ENCODE measurements at places on chromosomes 3 and 15. TPM values are rescaled to one million over a fixed set of nuclear protein-coding genes. Genes with fewer than 3 reads are reported as not detected.

GRCh38 chr3:64163019-64163754 lies 62.1 kb downstream of the PRICKLE2 start:
- DNase-seq = no peak

DNA sequence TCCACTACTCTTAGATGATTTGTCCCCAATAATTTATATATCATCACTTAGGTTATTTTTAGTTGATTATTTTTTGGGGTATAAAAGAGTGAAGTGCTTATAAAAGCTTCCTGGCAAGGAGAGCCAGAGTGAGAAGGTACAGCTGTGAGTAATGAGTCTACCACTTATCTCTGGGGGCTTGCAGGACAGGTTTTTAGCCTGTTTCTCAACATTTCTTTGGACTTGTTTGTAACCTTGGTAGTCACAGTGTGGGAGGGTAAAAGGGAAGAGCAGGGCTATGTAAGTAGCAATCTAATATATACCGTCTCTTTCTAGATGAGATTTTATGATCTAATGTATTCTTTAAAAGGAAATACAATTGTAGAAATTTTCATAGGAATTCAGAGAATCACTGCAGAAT lies 321.3 kb upstream of the GOLIM4 start:
- no peak for DNase-seq

Gene TEX55
- not detected for total RNA-seq

GRCh38 chr15:29925227-29926082 lies 103.2 kb upstream of the TJP1 start:
- peak; percentile 80 for DNase-seq

- DNase-seq = no peak
Observed at GRCh38 chr15:92166751-92167405, 226.8 kb upstream of the ST8SIA2 start.

DNA sequence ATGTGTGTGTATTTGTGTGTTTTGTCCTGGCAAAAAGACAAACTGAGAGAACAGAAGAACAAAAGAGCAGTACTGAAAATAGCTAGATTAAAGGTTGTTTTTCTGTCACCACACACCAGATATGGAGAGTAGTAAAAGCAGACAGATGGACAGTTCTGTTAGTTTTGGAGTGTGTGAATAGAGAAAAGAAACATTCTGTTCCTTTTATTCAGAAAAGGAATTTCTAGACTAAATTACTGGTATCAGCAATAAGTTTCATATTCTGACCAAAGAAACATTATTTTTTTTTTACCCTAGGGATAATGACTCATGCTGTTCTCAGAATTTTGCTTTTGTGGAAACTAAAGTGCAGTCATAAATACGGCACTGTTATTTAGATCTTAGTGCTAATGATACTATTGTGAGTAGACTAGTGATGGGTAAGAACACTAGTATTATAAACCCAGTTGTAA lies 32.9 kb downstream of the PIK3CA start:
- no peak for DNase-seq

Gene DPH6
- total RNA-seq = 15.4 TPM

Gene CCDC80
- total RNA-seq = not detected

Gene NR2E3
- total RNA-seq = not detected

GRCh38 chr15:22778796-22779195 lies 7.6 kb upstream of the NIPA1 start:
- DNase-seq = no peak

- DNase-seq = no peak
Observed at GRCh38 chr3:2984831-2985220, 125.3 kb downstream of the IL5RA start.

DNA sequence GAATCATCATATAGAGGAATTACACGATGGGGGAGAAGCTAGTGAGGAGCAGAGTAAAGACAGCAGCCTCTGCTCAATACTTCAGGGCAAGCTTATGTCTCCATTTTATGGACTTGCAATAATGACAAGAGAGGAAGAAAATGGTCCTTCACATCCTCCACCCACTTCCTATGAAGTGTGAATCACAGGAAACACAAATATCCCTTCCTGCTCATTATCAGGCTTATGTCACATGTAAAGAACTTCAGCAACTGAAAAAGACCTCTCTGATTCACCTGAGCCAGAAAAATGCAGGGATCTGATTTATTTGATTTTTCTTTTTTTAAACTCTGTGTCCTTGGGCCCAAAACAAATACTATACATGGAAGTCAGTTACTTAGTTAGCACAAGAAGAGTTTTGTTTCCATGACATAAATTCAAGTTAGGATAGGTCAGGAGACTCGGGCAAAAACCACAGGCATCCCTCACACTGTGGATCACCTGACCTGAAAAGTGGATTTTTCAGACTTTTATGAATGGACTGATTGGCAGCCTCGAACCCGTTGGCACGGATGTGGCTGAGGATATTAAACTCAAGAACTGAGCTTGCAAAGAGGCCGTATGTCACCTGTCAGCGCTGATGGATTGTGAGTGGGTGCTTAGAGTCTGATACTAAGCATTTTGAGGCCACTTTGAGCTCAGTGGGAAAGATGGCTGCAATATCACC lies 620.8 kb upstream of the MDFIC2 start:
- DNase-seq = no peak

- DNase-seq = no peak
Observed at GRCh38 chr3:194395778-194396538, 3.1 kb downstream of the GP5 start.

Gene SNURF
- total RNA-seq = 58.6 TPM

- no peak for DNase-seq
Observed at GRCh38 chr3:65094723-65095122, 406.9 kb upstream of the ADAMTS9 start.

DNA sequence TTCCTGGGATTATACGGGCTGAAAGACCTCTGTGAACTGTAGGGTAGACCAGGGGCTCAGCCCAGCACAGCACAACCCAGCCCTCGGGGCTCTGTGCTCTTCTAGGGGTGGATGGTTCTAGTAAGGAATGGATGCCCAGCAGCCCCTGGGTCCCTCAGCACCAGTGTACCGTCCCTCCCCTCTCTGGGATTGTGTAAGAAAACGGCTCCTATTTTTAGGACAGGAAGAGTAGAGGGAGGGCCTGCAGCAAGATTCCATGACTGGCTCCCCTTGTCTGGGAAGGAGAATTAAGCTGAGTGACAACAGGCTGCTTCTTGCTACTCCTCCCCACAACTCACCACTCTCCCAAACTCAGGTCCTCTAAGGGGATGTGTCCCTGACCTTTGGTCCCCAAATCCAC lies 270.8 kb upstream of the TOPAZ1 start:
- no peak for DNase-seq

Gene CCR5
- not detected for total RNA-seq

- DNase-seq = no peak
Observed at GRCh38 chr3:128318275-128318941, 148.3 kb downstream of the DNAJB8 start.

- no peak for DNase-seq
Observed at GRCh38 chr3:53941950-53942349, 50.3 kb upstream of the SELENOK start.
